Dermis blood vessel endothelial cell (primary cell): ENCODE measurements at places on chromosomes 1 and 21. TPM values are rescaled to one million over a fixed set of nuclear protein-coding genes. Genes with fewer than 3 reads are reported as not detected.

The S100A7 gene
- total RNA-seq: not detected in 2 replicates

The KCNJ10 gene
- total RNA-seq: not detected in 2 replicates

The MATN1 gene
- 0.17 TPM in 1 of 2 replicates, not detected in the other for total RNA-seq

The NCAM2 gene
- 0.17 and 0.42 TPM in 2 replicates for total RNA-seq

The KLHDC8A gene
- not detected in 2 replicates for total RNA-seq

The NBPF6 gene
- not detected in 2 replicates for total RNA-seq

The CAMK1G gene
- not detected in 2 replicates for total RNA-seq
